DMS 273 treated with DMSO at 0.1 percent for 48 hours (cell line): ENCODE measurements at places on chromosomes 1 and 21.
A peak's percentile ranks its signal among the peaks of the same experiment; 100 is the strongest.

- DNase-seq = no peak
These were observed 47.1 kb upstream of the IRF2BP2 start for GRCh38 chr1:234656944-234657654.

DNA sequence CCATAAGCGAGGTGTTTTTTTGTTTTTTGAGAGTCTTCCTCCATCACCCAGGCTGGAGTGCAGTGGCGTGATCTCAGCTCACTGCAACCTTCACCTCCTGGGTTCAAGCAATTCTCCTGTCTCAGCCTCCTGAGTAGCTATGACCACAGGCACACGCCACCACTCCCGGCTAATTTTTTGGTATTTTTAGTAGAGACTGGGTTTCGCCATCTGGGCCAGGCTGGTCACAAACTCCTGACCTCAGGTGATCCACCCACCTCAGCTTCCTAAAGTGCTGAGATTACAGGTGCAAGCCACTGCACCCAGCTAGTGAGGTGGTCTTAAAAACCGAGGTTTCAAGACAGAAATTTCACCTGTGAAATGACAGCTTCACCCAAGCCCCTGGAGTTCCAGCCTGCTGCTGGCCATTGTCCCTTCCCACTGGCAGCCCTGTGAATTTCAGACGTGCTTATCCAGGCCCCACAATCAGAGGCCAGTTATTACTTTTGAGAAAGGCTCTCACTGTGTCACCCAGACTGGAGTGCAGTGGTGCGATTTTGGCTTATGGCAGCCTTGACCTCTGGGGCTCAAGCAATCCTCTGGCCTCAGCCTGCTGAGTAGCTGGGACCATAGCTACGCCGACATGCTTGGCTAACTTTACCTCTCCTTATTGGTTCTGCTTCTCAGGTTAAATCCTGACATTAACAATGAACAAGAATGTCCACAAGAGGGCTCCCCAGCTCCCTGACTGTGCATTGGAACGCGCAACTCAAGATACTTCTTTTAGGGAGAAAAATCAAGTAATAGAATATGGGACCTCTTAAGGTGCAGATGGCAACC lies 19.4 kb downstream of the ENO1 start:
- DNase-seq = peak; percentile 43

DNA sequence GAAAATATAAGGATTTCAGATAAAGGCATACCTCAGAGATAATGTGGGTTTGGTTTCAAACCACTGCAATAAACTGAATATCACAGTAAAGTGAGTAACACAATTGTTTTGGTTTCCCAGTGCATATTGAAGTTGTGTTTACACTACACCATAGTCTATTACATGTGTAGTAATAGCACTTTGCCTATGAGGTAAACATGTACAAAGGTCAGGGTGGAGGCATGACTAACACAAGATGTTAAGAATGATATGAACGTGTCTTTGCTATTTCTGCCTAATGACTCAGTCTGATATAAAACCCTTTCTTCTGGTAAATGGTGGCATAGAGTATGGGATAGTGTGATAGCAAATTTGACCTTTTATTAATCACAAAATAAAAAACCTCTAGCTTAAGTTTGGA lies 621.5 kb upstream of the ADGRL2 start:
- no peak for DNase-seq

DNA sequence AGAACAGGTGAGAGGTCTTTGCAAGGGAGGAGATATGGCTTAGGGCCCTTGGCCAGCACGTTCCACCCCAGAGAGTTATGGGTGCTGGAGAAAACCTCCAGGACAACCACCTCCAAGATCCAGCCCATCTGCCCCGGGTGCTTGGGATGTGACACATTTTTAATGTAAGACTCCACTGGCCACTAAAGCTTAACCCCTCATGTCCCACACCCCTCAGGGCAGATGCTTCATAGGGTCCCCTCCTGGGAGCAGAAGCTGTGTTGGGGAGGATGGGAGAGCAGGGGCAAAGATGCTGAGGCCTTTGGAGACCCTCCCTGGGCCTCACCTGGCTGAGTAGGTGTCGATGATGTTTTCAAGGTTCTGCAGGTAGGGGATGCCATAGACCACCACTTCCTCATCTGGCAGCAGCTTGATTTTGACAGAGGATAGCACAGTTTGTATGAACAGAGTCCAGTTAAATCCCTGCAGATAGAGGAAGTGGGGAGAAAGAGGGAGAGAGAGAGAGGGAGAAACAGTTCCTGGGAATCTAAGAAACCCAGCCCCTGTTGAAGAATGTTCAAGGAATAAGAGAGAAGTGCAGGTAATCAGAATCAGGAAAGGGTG lies 11.9 kb downstream of the PRXL2B start:
- no peak for DNase-seq

- DNase-seq = peak; percentile 49
These were observed 610 bp upstream of the HES4 start for GRCh38 chr1:1000357-1001056.
